ENCODE measurements at places on chromosomes 5 and 9. TPM values are rescaled to one million over a fixed set of nuclear protein-coding genes. Genes with fewer than 3 reads are reported as not detected.
A peak's percentile ranks its signal among the peaks of the same experiment; 100 is the strongest.

Gene ARHGEF28
- total RNA-seq = not detected

DNA sequence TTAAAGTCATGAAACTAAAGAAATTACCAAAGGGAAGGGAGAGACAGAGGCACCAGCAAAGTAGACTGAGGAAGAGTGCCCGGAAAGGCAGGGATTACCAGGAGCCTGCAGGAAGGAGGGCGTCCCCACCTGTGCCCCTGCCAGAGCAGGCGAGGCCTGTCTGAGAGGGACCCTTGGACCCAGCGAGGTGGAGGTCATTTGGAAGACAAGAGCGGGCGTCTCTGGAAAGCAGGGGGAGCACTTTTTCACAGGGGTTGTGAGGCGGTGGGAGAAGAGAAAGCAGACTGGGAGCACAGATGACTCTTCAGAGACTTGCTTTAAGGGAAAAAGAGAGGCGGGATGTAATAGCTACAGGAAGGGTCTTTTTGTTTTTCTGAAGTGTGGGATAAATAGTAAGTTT lies 27.5 kb upstream of the SLC2A8 start:
- DNase-seq = no peak

DNA sequence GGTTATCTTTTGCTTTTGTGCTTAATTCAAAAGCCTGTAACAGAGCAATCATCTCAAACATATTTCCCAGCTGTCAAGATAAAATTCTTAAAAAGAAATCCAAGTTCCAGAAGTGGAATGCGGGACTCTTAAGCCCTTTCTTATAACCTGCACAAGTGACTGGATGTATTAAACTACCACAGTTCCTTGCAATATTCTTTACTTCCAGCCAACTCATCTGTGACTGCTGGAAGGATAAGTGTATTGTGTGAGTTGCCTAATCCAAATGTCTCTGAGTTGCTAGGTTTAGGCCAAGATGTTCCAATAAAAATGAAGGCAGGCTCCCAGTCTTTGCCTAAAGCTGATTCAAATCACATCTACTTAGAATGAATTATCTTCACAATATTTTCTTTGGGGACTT lies 159.2 kb upstream of the SLC24A2 start:
- DNase-seq = no peak

GRCh38 chr5:41794471-41794870 lies 75.8 kb downstream of the OXCT1 start:
- DNase-seq = no peak

Gene ARSI
- total RNA-seq = not detected

Gene PTPRD
- not detected for total RNA-seq

- no peak for DNase-seq
These were observed 186.3 kb downstream of the ZNF462 start for GRCh38 chr9:107049046-107049802.

Gene SLC1A3
- total RNA-seq = not detected

Gene PKD2L2
- total RNA-seq = not detected

Gene MARCOL
- not detected for total RNA-seq

DNA sequence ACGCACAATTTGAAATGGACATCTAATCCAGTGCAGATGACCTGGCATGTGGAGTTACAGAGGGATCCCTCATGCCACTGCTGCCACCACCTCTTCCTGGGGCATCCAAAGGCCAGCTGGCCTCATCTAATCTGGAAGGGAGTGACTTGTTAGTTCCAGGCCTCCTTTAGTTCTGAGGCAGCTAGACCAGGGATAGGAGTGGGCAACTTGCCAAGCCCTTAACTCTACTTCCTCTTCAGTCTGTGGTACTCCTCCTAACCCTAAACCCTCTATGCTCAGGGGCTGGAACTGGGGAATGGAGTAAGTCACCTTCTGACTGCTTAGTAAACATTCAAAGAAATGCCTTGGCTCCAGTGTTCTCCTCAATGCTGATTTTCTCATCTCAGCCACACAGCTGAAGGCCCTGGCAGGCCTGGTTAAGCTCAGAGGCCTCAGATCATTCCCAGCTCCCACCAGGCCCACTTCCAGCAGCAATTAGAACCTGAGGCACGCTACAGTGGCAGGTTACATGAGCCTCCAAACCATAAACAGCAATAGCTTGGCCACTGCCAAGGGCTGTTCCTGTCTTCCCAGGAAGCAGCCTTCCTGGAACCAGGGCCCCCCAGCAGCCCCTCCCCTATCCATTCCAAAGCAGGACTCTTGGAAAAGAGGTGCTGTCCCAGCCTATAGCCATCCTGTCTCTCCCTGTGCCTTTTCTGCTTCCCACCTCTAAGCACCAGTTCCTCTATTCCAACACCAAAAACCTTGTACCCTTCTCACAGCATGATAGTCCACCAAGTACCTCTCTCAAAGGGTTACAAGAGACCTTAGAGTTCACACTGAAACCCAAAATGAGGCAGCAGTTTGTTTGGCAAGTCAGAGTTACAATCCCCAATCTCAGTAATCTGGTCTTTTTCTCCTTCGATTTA lies 2.0 kb downstream of the EIF4EBP3 start:
- peak; percentile 13 for DNase-seq

Gene ADAMTS12
- total RNA-seq = not detected

GRCh38 chr5:131615957-131616356 lies 19.1 kb downstream of the RAPGEF6 start:
- DNase-seq = no peak

GRCh38 chr9:27528076-27528885 lies 1.3 kb downstream of the MOB3B start:
- peak; percentile 31 for DNase-seq

Gene NME5
- not detected for total RNA-seq

Data from naive thymus-derived CD8-positive, alpha-beta T cell (primary cell).